CD4-positive, alpha-beta T cell treated with Interleukin-2 at 100 ng/mL for 4 hours (primary cell): ENCODE measurements at places on chromosomes 2 and 18.
A peak's percentile ranks its signal among the peaks of the same experiment; 100 is the strongest.

- DNase-seq: no peak
Measured at GRCh38 chr2:65403529-65403915, 28.9 kb downstream of the SPRED2 start.

- no peak for DNase-seq
Measured at GRCh38 chr2:222305516-222306392, 7.0 kb upstream of the PAX3 start.

GRCh38 chr2:113039719-113040118, 12.9 kb downstream of the IL36B start:
- DNase-seq: no peak

GRCh38 chr18:45112682-45113081, 432.0 kb downstream of the SETBP1 start:
- DNase-seq: no peak

DNA sequence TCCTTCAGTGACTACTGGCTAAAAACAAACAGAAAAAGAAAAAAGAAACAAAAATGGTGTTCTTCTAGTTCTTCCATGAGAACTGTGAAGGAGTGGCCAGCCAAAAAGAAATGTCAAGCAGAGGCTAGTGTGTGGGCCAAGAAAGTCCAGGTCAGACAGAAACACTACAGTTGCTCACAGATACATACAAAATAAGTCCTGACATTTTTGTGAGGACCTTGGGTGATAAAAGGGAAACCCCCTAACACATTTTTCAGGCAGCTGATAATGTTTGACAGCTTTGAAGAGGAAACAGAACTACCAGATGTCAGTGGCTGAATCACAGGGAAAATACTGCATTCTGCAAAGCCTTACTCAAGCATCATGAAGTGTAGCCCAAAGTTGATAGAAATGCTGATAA, 28.1 kb downstream of the ARHGAP25 start:
- DNase-seq: peak; percentile 72

DNA sequence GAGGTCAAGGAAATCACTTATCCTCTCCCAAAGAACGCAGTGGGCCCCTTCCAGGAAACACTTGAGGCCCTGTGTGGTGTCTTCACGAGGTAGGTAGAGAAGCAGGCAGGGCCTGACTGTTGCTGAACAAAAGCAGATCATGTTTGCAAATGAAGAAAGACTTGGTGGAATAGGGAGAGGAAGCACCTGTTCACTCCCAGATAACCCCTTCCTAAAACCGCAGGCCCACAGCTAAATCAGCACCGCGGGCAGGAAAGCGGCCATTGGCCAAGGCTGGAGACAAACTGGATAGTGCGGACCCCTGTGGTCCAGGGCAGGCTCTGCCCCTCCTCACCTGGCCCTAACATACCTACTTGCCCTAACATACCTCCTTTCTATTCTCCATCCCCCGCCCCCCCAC, 64.9 kb upstream of the KLHL29 start:
- DNase-seq: no peak

GRCh38 chr2:100059638-100060037, 82.8 kb downstream of the AFF3 start:
- no peak for DNase-seq

DNA sequence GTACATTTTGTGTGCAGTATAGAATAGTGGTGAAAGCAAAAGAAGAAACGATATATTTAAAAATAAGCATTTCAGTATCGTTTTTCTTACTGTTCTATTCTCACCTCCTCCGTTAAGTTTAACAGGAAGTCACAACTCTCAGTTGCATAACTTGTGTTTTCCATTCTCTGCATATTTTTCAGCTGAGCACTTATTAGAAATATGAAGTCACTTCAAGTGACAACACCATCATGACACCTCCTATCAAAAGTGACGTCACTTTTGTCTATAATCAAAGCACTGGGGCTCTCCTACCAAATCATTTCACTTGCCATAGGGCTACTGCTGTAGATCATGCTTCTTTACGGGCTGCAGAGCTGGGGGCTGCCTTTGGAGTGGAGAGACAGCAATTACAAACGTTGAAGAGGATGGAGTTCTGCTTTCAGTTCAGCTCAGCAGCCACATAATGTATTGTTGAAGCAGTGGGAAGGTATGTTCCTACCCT, 36.3 kb downstream of the STAT4 start:
- DNase-seq: peak; percentile 80

- DNase-seq: no peak
Measured at GRCh38 chr18:10170375-10170774, 256.6 kb downstream of the VAPA start.

DNA sequence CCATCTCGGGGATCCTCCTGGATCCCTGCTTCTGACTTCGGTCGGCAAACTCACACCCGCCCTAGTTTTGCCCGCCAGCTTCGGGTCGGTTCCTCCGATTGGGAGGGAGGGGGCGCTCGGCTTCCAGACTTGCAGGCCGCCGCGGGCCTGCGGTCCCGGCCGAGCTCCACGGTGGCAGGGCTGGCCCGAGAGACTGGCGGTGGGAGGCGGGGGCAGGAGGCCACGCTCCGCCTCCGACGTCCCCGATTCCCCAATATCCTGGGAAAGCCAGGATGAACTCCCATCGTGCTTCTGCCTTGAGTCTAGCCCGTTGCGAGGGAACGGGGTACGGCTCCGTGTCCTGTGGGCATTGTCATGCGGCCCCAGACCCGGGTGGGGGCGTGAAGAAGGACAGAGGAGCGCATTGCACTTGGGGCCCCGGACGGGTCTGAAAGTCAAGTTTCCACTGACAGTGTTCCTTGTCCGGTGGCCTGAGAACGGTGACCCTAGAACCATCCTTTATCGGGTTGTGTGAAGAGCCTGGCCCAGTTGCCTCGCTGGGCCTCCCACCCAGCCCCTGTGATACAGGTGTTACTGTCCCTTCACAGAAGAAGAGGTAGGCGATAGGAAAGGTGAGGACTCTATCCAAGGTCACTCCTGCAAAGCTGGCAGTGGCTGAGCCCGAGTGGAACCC, 2.4 kb upstream of the INHBB start:
- DNase-seq: peak; percentile 24

DNA sequence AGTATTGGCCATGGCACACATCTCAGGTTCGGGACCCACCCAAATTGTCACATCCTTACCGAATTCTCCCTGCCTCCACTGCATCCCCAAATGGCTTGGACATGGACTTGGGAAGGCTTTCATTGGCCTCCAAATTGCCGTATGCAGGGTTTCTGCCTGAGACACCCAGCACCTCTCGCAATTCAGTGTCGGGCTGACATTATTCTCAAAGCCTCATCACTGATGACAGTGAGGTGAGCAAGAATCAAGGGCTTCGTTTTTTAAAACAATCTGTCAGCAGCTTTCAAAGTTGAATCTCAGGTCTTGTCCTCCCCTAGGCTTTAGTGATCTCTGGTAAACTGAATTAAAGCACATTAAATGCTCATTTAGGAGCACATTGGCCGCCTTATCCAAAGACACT, 29.5 kb upstream of the TGFA start:
- DNase-seq: no peak

- DNase-seq: no peak
Measured at GRCh38 chr2:232435805-232436204, 20.1 kb upstream of the ALPI start.

DNA sequence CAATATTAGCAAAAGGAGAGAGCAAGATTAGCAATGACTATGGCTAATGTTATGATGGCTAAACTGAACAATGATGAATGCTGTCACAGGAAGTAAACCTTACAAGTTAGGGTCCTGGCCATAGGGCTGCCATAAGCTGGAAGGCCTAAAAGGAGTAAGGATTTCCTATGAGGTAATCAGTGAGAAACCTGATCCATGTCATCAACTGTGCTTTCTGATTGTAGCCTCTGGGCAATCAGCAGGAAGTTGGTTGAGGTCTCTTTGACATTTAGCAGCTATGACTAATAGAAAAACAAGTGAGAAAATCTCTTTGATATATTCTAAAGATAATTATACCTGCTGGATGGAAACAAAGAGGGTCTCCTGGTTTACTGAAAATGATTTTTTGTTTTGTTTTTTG, 193.0 kb downstream of the RAB3GAP1 start:
- DNase-seq: peak; percentile 7

DNA sequence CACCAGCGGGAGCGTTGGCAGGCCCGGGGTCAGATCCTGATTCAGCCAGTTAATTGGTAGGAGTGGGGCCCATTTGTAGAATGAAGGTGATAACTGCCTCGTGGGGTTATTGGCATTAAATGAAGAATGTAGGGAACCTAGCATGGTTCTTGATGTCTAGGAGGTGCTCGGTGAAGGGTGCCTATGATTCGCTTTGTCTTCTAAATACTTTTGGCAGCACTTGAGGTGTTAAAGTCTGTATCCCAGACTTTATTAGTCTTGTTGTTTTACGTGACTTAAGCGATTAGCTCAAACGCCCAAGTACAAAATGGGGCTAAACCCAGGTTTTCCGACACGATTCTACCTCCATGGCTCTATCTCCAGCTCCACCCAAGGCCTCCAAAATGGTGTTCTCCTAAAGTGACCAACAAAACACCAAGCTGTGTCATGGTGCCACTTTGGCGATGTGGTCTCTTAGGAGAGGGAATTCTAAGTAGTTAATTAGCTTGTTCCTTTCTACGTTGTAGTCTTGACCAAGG, 980 bp upstream of the PPP4R1 start:
- no peak for DNase-seq

DNA sequence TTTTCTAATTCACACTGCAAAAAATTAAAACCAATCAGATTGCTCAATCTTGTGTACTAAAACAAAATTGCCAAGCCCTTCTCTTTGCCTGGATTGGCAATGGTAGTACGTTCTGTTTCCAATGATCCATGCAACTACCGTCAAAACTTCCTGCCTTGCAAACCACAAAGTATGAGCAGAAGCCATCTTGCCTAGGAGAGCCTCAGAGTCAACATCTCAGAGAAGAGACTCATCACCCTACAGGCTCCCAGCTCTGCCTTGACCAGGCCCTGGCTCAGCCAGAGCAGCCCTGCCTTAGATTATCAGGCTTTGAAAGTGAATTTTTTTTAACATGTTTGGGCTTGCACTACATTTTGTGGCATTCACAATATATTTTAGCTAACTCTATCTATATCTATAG, 574.1 kb downstream of the SATB2 start:
- DNase-seq: no peak

- no peak for DNase-seq
Measured at GRCh38 chr2:56522605-56523089, 338.9 kb downstream of the CCDC85A start.

GRCh38 chr2:120255071-120255470, 2.4 kb downstream of the RALB start:
- no peak for DNase-seq

DNA sequence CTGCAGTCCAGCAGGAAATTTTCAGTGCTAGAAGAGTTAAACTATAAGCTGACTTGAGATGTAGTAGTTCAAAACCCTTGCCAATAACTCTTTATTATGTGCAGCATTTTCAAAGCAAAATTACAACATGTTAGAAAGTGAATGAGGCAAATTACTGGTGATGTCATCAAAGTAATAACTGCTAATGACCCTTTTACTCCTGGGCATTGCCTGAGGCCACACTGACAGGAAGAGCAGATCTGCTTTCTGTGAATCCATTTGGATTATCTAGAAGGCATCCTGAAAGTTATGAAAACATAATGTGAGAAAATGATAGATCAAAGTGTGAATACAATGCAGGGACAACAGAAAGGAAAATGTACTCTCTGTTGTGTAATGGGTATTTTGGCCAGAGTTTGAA, 139.6 kb upstream of the TRIB2 start:
- DNase-seq: no peak

- no peak for DNase-seq
Measured at GRCh38 chr2:18795906-18796305, 206.5 kb upstream of the NT5C1B start.

- DNase-seq: no peak
Measured at GRCh38 chr2:47301277-47301618, 101.7 kb upstream of the MSH2 start.

- no peak for DNase-seq
Measured at GRCh38 chr2:23019476-23019875, 365.5 kb upstream of the KLHL29 start.

DNA sequence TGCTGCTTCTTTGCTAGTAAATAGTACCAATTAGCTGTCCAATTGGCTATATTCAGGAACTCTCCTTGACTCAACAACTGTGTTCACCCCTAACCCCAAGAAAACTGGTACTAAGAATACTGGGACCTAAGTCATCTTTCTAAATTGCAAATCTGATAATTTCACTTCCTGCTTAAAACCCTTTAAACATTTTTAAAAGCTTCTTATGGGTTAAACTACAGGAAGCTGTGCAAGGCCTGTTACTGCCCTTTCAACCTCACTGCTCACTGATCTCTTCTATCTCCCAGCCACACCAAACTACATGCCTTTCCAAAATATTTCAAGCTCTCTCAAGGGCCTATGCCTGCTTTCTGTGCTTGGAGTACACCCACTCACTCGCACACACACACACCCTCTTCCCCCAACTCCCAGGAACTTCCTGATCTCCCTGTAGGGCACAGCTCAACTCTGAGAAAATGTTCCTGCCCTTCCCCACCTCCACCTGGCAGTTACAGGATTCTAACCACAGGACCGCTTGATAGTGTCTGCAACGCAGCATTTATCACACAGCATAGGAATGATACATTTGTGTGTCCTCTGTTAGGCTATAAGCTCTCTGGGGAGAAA, 6.7 kb downstream of the LMAN1 start:
- DNase-seq: no peak

DNA sequence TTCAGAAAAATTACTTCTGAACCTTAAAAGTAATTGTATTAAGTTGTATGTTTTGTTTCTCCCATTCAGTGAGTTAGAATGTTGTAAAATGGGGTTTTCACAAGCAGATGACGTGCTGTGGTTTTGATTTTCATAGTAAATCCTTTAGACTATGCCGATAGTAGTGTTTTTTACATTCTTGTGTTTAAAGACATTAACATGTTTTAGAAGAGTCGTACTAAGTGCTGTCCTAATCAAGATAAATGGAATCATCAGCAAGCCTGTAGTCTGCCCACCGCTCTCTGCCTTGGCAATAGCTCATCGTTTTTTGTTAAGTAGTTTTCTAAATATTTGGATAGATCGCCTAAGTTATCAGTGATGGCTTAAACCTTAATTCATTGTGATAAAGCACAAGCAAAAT, 21.5 kb downstream of the PKP4 start:
- DNase-seq: no peak
